ENCODE measurements at places on chromosomes 1 and 21.

- no peak for DNase-seq
Measured at GRCh38 chr21:25456672-25457071, 150.6 kb downstream of the MRPL39 start.

DNA sequence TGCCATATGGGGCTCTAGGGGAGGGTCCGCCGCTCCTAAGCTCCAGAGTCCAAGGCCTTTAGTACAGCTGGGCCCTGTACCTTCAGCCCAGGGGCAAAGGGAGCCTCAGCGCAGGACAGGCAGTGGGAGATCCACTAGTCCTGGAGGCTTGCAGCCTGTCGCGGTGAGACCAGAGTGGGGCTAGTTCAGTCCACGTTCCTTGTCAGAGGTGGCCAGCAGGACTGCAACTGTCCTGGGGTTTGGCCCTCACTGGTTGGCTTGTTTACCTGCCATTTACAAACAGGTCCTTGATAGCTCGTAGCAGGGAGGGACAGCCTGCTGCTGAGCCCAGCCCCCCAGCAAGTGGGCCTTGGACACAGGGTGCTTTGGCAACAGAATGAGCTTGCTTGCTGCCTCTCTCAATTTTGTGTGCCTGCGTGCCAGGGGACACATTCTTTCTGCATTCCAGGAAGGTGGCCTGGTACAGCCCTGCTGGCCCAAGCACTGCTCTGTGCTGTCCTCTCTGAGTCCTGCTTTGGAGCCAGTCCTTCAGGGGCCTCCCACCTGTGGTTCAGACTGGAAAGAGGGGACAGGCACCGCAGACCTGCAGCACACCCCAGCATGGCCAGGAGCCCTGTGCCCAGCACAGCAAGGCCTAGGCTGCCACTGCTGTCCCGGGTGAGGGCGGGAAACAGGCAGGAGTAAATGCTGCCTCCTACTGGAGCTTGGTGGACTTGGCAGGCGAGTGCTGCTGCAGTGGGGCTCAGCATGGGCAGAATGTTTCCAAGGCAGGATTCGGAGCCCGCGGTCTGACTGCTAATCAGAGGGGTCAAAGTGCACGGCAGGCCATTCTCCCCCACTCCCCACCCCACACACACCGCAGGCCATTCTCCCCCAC lies 15.2 kb downstream of the H6PD start:
- peak; percentile 16 for DNase-seq

- no peak for DNase-seq
Measured at GRCh38 chr1:226108935-226109828, 46.7 kb downstream of the H3-3A start.

DNA sequence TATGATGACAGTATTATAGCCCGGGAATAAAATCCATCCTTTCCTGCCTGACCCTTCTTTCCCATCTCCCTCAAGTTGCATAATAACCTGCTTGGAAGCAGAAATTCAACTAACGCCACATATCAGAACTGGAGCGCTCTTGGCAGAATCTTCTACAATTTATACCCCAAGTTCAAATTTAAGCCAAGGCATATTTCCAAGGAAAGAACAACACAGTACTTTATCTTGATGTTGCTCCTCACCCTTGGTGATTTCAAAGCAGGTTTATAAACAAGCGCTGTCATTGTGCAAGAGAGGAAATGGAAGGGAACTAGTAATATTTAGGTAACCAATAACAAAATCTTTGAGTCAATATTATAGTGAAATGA lies 38.0 kb upstream of the PTGFRN start:
- no peak for DNase-seq

DNA sequence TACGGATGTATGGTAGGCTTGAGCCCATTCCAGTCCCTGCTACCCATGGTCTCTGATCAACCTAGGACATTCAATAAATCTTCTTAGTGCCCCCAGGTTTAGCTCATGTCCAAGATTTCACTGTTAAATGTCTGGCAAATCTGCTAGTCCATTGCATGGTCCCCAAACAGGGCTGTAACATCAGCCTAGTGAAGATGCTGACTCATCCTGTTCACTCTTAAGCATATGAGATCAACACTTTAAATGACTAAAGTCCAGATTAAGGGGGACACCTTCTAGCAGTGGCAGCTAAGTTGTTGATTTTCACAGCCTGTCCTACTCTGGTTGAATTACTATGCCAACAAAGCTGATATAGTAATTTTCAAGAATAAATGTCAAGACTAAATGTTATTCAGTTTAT lies 46.5 kb upstream of the NUF2 start:
- no peak for DNase-seq

- peak; percentile 28 for DNase-seq
Measured at GRCh38 chr1:88061492-88062177, 622.4 kb upstream of the PKN2 start.

GRCh38 chr1:198679535-198680173 lies 40.8 kb downstream of the PTPRC start:
- no peak for DNase-seq

GRCh38 chr1:169474302-169474995 lies 11.3 kb downstream of the SLC19A2 start:
- DNase-seq = no peak

DNA sequence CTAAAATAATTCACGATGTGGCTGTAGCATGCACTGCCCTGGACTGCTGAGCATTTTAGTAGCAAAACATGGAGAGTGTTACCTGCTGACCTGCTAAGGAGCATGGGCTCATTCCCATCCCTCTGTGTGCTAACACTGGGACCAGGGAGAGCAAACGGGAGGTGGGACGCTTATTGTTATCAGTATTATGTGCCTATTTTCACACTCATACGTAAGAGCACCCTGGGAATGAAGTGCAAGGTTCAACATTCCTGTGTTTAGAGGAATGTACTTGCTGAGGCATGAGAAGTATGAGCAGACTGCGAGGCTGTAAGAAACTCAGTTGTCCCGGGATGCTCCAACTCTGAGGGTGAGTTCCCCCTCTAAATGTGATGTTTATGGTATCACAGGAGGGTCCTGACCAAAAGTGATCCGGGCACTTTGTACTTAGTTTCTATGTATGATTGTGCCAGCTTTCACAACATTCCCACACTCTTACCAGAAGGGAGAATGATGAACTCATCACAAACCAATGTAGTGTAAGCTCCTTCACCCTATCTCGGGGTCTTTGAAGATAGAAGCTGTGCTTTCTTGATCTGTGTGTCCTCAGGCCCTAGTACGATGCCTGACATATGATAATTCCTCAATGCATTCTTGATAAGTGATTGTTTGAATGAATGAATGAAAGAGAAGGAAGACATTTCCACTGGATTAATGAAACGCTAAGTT lies 164.8 kb downstream of the KCNJ6 start:
- DNase-seq = no peak

GRCh38 chr1:109948285-109948630 lies 36.3 kb upstream of the AHCYL1 start:
- no peak for DNase-seq
